ENCODE measurements at places on chromosomes 12 and 14.
A peak's percentile ranks its signal among the peaks of the same experiment; 100 is the strongest.

- H3K27ac ChIP-seq = no peak overlapping the region
- DNase-seq = no peak
- H3K36me3 ChIP-seq = no peaks in the 10 kb centered on the region
- H3K4me1 ChIP-seq = no peaks in the 10 kb centered on the region
Measured at GRCh38 chr14:79916281-79916680, 295.0 kb downstream of the DIO2 start.

DNA sequence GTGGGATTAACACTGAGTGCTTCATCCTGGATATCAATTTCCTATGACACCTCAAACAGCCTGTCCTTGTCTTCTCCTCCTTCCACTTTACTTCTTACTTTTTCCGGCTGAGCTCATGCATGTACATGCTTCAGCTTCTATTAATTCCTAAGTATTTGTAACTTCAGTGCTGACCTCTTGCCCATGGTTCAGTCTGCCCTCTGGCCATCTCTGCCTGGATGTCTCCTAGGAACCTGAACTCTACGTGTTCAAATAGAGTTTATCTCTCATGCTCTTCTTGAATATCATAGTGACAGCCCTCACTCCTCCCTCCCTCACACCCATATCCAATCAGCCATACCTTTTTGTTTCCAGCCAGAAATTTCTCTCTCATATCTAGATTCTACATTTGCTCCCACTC lies 141.6 kb downstream of the ATP23 start:
- no peaks in the 10 kb centered on the region for H3K4me1 ChIP-seq
- H3K4me3 ChIP-seq = no peak overlapping the region
- H3K36me3 ChIP-seq = no peaks in the 10 kb centered on the region
- no peaks in the 10 kb centered on the region for H3K27me3 ChIP-seq
- H3K27ac ChIP-seq = no peak overlapping the region

DNA sequence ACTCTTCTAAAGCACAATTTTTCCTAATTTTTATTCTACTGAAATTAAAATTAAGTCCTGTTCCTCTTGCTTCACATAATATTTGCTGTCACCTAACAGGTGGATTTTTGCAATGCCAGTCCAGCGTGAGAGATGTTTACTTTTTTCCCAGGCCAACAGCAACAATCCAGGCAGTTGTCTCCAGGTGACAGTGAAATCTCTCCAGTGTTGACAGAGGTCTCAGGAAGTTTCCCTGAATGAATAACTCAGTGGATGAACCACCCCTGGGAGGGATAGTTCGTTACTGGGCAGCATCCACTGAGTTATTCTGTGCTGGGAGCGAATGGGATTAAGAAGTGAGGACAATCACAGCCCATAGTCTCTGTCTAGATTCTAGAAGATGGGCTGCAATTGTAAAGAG lies 7.1 kb upstream of the NT5DC3 start:
- H3K27me3 ChIP-seq = no peaks in the 10 kb centered on the region
- no peak overlapping the region for H3K4me3 ChIP-seq
- H3K36me3 ChIP-seq = no peaks in the 10 kb centered on the region
- H3K27ac ChIP-seq = peak overlapping the region; percentile 92
- no peak for DNase-seq

DNA sequence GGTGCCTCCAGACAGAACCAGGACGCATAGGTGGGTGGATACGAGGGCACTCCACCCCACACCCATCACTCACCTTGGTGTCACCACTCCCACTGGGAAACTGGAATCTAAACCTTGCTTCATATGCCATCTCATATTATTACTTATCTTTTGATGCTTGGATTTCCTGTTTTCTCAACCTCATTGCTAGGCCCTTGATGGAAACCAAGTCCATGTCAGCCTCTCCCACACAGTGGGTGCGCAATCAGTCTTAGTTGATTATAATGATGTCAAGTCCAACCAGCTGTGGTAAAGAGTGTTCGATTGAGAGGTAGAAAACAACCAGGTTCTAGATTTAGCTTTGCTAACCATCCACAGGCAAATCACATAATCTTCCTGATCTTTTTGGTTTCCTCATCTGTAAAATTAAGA lies 584 bp upstream of the DDHD1 start:
- no peaks in the 10 kb centered on the region for H3K4me1 ChIP-seq
- H3K4me3 ChIP-seq = no peak overlapping the region
- no peaks in the 10 kb centered on the region for H3K36me3 ChIP-seq
- no peaks in the 10 kb centered on the region for H3K27me3 ChIP-seq
- DNase-seq = no peak

DNA sequence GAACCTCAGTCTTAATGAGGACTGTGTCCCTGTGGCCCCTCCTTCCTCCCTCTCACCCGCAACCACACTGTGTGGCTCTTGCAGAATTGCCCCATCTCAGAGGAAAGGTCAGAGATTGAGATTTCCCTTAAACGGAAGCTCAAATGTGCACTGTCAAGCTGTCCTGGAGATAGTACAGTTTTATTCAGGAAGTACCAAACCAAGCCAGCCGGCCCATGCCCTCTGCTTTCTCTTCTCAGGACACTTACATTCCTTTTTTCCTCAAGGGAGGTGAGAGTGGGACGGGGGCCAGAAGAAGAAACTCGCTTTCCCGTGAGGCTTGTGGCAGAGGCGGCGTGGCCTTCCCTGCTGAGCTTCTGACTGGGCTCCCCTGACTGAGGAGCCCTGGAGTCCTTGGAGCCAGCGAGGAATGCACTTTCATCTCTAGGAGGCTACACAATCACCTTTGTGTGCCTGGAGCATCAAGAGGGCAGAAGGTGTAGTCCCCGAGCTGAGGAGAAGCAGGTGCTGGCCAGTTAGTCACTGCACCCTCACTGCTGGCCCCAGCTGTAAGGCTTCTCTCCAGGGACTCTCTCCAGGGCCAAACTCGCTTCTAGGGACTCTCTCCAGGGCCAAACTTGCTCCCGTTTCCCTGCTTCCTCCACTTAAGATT lies 24.1 kb upstream of the ATP2A2 start:
- H3K4me1 ChIP-seq = peaks cover 12% of the 10 kb centered on the region
- H3K27ac ChIP-seq = peak overlapping the region; percentile 28
- H3K36me3 ChIP-seq = no peaks in the 10 kb centered on the region
- H3K27me3 ChIP-seq = no peaks in the 10 kb centered on the region
- DNase-seq = no peak

- H3K4me1 ChIP-seq = peaks cover 22% of the 10 kb centered on the region
- peak overlapping the region; percentile 79 for H3K27ac ChIP-seq
- no peaks in the 10 kb centered on the region for H3K36me3 ChIP-seq
- H3K27me3 ChIP-seq = no peaks in the 10 kb centered on the region
Measured at GRCh38 chr14:73723406-73723796, 9.2 kb upstream of the PNMA1 start.

DNA sequence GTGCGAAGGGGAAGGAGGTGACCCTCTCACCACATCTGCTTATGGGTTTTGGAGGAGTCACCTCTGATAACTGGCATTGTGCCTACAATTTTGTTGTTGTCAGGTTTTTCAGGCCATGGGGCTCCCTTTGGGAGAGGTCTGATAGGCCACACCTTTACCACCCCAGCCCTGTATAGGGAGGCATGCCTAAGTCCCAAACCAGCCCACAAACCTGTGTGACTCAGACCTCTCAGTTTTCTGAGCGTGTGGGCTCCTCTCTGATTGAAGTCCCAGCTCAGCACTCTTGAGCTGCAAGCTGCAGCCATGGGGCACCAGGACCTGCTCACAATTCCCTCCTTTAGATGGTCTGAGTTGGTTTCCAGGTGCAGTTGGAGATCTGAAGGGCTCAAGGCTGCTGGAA lies 1429.3 kb upstream of the TMEM132C start:
- no peak overlapping the region for H3K4me3 ChIP-seq
- no peak for DNase-seq
- H3K36me3 ChIP-seq = no peaks in the 10 kb centered on the region
- no peaks in the 10 kb centered on the region for H3K4me1 ChIP-seq
- H3K27ac ChIP-seq = no peak overlapping the region
- no peaks in the 10 kb centered on the region for H3K27me3 ChIP-seq

GRCh38 chr14:52873694-52874093 lies 77.2 kb downstream of the FERMT2 start:
- DNase-seq = no peak
- no peak overlapping the region for H3K4me3 ChIP-seq
- H3K4me1 ChIP-seq = no peaks in the 10 kb centered on the region
- H3K27ac ChIP-seq = no peak overlapping the region

- DNase-seq = no peak
- no peaks in the 10 kb centered on the region for H3K4me1 ChIP-seq
- no peaks in the 10 kb centered on the region for H3K36me3 ChIP-seq
- H3K4me3 ChIP-seq = no peak overlapping the region
Measured at GRCh38 chr14:34478261-34478660, 16.2 kb upstream of the SPTSSA start.

- DNase-seq = no peak
- H3K4me3 ChIP-seq = no peak overlapping the region
- no peaks in the 10 kb centered on the region for H3K27me3 ChIP-seq
- no peaks in the 10 kb centered on the region for H3K4me1 ChIP-seq
- H3K36me3 ChIP-seq = no peaks in the 10 kb centered on the region
Measured at GRCh38 chr12:102281231-102281630, 83.6 kb upstream of the PMCH start.

- H3K27me3 ChIP-seq = no peaks in the 10 kb centered on the region
- DNase-seq = peak; percentile 92
- no peaks in the 10 kb centered on the region for H3K36me3 ChIP-seq
- peak within 1 kb of the TSS; percentile 55 for H3K4me3 ChIP-seq
- peak within 1 kb of the TSS; percentile 90 for H3K27ac ChIP-seq
- H3K4me1 ChIP-seq = peaks cover 12% of the 10 kb centered on the region
Measured at GRCh38 chr12:15910864-15911721, at the start of gene DERA. Gene DERA, plus strand, starts transcription at chr12:15911332. Its CDS starts 52 bp downstream, at chr12:15911384.

GRCh38 chr14:77967110-77967509 lies 167.2 kb downstream of the ADCK1 start:
- DNase-seq = no peak
- H3K4me3 ChIP-seq = no peak overlapping the region
- H3K4me1 ChIP-seq = no peaks in the 10 kb centered on the region
- H3K36me3 ChIP-seq = no peaks in the 10 kb centered on the region
- H3K27ac ChIP-seq = no peak overlapping the region
- peaks cover 28% of the 10 kb centered on the region for H3K27me3 ChIP-seq

DNA sequence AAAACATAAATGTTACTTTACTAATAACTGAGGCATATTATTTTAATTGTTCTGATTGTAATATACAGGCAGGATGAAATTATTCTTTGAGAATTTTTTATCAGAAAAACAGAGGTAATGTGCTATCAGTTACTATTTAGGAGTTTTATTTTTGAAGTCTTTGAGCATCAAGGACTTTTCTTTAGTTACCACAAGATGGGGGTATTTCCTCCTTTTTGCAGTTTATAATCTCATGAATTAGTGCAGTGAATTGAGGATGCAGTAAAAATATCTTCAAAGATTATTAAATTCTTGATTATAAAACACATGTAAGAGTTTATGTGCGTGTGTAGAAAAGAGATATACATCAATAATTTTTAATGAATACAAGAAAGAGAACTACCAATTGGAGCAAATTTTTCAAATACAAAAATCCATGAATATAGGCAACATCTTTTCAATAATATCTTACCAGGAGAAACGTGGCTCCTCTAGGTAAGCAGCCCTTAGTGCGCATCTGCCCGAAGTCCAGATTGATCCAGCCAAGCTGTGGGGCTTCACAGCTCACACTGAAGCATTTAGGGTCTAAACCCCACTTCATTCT lies 71.6 kb downstream of the ERGIC2 start:
- H3K36me3 ChIP-seq = no peaks in the 10 kb centered on the region
- no peak overlapping the region for H3K27ac ChIP-seq
- H3K27me3 ChIP-seq = no peaks in the 10 kb centered on the region
- no peak overlapping the region for H3K4me3 ChIP-seq
- H3K4me1 ChIP-seq = peaks cover 5% of the 10 kb centered on the region

GRCh38 chr12:128867466-128867865 lies 14.2 kb downstream of the GLT1D1 start:
- no peak overlapping the region for H3K4me3 ChIP-seq
- no peak for DNase-seq
- no peak overlapping the region for H3K27ac ChIP-seq
- no peaks in the 10 kb centered on the region for H3K4me1 ChIP-seq
- no peaks in the 10 kb centered on the region for H3K36me3 ChIP-seq

GRCh38 chr12:53231671-53231920 lies 413 bp downstream of the RARG start:
- peak overlapping the region; percentile 58 for H3K4me3 ChIP-seq
- H3K4me1 ChIP-seq = peaks cover 25% of the 10 kb centered on the region
- peak overlapping the region; percentile 75 for H3K27ac ChIP-seq

DNA sequence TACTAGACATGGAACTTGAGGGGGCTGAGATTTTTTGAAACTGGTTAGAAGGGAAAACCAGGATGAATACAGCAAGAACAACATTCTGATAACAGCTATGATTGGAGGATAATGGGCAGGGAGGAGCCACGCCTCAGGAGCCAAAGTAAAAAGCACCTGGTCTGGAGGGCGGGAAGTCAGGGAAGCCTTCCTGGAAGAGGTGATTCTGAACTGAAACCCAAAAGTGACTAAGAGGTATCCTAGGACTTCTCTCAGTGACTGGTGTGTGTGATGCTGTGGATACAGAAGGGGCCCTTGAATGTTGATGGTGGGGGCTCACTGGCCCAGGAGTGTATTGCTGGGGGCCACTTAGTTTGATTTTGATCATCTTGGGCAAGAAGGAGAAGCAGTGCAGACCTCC lies 18.8 kb upstream of the GPR68 start:
- no peak overlapping the region for H3K4me3 ChIP-seq
- DNase-seq = no peak
- peaks cover 9% of the 10 kb centered on the region for H3K4me1 ChIP-seq
- H3K36me3 ChIP-seq = no peaks in the 10 kb centered on the region

DNA sequence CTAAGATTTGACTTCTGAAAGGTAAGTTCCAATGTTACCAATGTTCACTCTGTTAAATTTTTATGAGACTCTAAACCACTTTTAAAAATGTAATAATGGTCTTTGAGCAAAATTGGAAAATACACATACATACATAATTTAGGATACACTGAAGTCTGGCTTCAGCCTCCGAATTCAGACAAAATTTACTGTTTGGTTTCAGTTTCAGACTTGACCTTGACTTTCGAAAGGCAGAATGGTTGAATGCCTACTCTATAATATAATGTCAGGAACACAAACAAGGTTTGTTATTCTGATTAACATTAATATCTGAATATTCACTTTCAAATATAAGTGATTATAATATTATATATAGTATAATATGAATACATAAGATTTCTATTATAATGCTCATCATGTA lies 74.1 kb upstream of the KRAS start:
- no peak overlapping the region for H3K4me3 ChIP-seq
- H3K4me1 ChIP-seq = no peaks in the 10 kb centered on the region
- H3K27me3 ChIP-seq = no peaks in the 10 kb centered on the region
- no peak for DNase-seq

- peaks cover 4% of the 10 kb centered on the region for H3K4me1 ChIP-seq
- peak within 1 kb of the TSS; percentile 68 for H3K4me3 ChIP-seq
- H3K27ac ChIP-seq = peak within 1 kb of the TSS; percentile 82
- H3K36me3 ChIP-seq = no peaks in the 10 kb centered on the region
Measured at GRCh38 chr14:73612339-73613045, at the start of gene ACOT6. Gene ACOT6, plus strand, starts transcription at chr14:73612517. Its CDS starts 55 bp downstream, at chr14:73612572.
